ENCODE measurements at places on chromosomes 12 and 14.

DNA sequence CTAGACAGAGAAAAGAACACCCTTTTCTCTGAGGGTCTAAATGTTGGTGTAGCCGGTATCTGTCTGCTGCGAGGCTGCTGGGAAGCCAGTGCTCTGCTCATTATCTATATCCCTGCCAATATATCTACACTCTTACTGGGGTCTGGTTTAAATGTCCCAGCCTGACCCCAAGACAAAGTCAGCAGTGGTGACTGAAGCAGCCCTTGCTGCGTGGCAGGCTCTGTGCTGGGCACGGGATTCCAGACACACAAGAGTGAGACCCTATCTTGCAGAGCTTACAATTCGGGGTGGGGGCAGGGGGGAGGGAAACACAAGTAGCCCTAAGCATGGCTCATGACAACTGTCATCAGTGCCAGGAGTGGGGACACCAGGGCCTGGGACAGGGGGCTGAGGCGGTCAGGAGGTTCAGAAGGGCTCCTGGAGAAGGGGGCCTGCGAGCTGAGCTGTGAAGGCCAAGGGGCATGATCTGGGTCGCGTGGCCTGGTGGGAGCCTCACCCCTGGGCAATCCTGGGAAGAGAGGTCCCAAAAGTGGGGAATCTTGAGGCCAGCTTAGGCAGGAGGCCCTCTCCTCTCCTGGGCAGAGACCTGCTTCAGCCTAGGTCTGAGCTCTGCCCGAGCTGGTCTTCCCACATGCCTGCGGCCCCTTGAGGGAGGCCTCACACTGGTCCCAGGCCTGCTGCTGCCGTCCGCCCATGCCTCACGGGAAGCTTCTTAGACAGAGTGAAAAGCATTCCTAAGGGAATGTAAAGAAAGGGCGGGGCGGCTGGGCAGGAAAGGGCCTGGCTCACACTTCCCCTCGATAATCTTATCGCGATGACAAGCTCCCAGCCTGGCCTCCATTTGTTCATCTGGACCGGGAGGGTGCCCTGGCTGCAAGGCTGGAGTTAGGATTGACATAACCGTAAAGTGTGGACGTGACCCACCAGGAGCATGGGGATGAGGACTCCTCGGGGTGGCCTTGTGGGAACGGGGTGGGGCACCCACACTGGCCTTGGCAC, 7.3 kb upstream of the RCOR1 start:
- DNase-seq = peak; percentile 71

DNA sequence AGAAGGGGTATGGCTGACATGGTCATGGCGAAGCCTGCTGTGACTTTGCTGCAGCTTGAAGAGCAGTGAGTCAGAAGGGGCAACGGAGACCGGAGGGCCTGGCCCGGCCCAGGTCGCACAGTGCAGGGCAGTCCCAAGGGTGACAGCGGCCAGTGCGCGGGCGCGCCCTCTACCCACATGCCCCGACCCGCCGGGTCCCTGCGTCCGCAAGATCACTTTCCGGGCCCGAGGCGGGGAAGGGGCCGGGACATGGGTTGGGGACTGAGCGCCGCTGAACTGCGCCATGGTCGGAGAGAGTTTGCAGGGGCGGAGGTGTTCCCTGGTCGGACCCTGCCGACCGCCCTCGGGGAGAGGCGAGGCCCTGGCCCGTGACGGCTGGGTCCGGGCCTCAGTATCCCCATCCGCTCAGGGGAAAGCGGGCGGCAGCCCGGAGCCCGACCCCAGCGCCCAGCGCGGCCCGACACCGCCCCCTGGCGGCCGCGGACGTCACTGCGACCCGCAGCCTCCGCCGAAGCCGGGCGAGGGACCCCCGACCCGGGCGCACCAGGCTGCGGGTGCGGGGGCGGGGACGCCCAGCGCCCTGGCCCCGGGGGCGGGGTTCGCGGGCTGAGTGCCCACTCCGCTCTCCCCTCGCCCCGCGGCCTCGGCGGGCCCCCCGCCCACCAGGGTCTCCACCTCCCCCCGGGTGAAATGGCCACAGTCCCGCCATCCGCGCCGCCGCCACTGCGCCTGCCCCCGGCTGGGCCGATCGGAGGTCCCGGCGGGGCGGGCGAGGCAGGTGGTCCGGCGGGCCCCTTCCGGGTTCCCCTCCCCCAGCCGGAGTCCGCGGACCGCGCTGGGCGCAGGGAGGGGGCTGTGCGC, 7.2 kb upstream of the ANKRD9 start:
- DNase-seq = peak; percentile 46

GRCh38 chr12:123614531-123614930, 12.6 kb downstream of the DDX55 start:
- DNase-seq = no peak

DNA sequence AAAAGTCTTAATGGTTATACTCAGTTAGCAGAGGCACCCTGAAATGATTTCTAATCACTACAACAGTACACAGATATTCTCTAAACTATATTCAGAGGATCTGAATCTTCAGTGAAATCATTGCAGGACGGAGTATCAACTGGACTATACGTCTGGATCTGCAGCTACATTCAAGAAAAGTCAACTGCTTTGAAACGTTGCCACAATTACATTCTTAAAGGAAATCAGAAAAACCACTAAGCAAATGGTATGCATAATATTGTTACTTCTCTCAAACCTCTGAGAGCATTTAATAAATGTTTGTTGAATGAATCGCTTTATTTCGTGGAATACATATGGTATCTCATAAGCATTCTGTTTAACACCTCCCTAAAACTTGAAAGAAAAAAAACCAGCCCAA, 67.4 kb downstream of the MED13L start:
- no peak for DNase-seq

DNA sequence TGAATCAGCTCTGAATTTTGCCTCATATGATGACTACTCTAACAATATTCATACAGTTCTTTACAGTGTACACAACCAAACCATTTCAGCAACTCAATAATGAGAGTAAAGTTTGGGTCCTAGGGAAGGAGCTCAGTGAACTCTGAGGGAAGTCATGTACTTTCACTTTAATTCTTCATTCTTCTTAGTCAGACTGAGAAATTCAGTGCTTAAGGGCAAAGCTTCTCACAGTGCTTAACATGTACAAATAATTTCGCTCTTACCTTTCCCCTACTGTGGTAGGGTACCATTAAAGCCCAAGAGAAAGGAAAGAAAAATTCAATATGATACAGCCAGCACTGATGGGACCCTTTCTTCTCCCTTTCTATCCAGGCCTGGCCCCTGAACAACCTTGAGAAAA, 435.0 kb downstream of the NELL2 start:
- DNase-seq = no peak
